ENCODE measurements at places on chromosomes 2 and 18.

GRCh38 chr2:172234716-172235691, 132.3 kb upstream of the DLX2 start:
- peak; percentile 34 for DNase-seq

- no peak for DNase-seq
Observed at GRCh38 chr2:39723946-39724827, 54.9 kb downstream of the THUMPD2 start.

GRCh38 chr2:98805412-98806171, 74.7 kb upstream of the MGAT4A start:
- no peak for DNase-seq

DNA sequence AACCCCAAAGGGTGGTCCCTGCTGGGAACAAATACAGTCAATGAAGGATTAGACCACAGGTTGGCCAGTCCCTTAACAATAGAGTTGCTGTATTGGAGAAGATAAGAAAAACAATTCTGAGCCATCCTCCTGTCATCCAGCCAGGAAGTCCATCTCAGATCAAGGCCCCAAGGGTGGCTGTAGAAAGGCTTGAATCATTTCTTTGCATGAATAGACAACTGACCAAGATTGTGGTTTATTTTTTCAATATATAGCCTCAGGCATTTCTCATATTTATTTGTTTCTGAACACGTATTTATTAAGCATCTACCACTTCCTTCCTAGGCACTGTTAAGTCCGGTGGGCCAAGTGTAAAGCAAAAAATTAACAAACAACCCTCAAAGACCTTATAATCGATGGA, 274.4 kb upstream of the SLC14A2 start:
- no peak for DNase-seq

DNA sequence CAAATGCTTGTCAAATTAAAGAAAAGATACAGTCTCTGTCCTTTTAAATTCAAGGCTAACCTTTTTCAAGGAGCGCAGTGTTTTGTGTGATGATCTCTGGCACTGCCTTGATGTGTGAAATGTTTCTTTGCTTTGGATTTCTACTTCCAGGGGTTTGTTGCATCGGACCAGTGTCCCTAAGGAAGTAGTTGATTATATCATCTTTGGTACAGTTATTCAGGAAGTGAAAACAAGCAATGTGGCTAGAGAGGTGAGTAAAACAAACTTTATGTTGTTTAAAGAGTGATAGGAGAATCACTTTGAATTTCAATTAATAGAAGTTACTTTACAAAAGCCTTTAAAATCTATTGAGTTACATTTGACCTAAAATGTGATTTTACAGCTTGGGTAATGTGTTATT, 28.8 kb downstream of the HADHB start:
- DNase-seq, result no peak

DNA sequence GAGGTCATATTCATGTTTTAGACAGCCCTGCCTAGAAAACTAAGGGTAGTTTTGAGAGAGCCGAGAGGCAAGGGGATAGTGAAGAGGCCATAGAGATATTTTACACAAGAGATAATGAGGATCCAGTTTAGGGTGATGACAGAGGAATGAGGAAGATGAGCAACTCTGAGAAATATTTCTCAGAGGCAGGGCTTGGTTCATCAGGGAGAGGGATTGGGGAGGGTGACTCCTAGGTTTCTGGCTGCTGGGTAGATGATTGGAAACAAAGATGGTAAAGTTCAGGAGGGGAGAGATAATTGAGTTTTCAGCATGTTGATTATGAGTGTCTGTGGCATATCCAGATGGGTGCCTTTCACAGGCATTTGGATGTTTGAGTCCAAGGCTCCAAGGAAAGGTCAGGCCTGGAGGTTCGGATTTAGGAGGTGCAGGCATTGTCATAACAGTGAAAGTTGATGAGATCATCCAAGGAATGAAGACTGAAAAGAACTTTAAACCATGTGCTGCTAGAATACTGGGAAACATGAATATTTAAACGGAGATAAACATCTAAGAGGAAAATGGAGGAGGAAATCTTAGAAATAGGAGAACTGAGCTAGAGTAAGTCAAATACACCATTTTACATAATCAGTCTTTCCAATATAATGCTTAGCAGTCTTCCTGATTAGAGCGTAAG, 7.4 kb downstream of the MYL12B start:
- no peak for DNase-seq

DNA sequence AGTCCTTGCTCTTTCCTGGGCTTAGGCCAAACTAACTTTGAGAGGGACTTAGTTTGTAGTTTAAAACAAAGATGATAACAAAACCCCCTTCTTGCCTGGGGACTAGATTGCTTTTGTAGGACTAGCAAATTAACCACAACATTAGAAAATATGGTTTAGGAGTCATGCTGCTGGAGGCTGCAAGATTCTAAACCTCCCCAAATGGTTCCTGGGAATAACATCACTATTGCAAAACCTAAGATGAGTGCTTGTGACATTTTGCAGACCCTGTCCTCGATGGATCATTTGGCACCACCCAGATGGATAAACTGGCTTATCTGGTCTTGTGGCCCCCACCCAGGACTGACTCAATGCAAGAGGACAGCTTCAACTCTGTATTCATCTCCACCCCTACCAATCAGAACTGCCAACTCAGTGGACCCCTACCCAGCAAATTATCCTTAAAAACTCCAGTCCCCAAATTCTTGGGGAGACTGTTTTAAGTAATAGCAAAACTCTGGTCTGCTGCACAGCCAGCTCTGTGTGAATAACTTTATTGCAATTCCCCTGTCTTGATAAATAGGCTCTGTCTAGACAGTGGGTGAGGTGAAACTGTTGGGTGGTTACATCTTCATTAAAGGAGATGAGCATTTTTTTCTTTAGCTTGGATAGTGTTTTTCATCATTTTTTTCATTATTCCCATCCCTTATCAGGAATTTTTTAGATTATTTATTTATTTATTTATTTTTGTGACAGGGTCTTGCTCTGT, 58.9 kb downstream of the SPTBN1 start:
- DNase-seq, result no peak

DNA sequence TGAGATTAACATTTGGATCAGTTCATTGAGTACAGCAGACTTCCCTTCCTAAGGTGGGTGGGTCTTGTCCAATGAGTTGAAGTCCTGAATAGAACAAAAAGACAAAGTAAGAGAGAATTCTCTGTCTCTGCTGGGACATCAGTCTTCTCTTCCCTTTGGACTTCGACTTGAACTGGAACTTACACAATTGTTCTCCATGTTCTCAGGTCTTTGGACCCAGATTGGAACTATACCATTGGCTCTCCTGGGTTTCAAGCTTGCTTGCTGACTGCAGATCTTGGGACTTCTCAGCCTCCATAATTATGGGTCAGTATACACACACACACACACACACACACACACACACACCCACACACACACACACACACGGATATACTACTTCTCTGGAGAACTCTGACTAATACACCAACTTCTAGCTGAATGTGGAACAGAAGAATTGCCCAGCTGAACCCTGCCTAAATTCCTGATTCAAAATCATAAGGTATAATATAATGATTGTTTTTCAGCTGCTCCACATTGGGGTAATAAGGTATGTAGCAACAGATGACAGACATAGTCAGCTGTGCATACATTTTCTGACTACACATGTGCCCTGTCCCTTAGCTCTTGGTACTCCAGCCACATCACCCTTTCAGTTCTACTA, 214.0 kb downstream of the TGIF1 start:
- DNase-seq, result no peak

- DNase-seq, result no peak
Observed at GRCh38 chr18:62682371-62682770, 33.0 kb upstream of the PHLPP1 start.

- no peak for DNase-seq
Observed at GRCh38 chr18:58394046-58394445, 234.8 kb downstream of the ALPK2 start.

GRCh38 chr2:100667801-100668200, 105.0 kb downstream of the PDCL3 start:
- no peak for DNase-seq

GRCh38 chr2:70009762-70010575, 48.5 kb upstream of the ASPRV1 start:
- DNase-seq, result no peak

DNA sequence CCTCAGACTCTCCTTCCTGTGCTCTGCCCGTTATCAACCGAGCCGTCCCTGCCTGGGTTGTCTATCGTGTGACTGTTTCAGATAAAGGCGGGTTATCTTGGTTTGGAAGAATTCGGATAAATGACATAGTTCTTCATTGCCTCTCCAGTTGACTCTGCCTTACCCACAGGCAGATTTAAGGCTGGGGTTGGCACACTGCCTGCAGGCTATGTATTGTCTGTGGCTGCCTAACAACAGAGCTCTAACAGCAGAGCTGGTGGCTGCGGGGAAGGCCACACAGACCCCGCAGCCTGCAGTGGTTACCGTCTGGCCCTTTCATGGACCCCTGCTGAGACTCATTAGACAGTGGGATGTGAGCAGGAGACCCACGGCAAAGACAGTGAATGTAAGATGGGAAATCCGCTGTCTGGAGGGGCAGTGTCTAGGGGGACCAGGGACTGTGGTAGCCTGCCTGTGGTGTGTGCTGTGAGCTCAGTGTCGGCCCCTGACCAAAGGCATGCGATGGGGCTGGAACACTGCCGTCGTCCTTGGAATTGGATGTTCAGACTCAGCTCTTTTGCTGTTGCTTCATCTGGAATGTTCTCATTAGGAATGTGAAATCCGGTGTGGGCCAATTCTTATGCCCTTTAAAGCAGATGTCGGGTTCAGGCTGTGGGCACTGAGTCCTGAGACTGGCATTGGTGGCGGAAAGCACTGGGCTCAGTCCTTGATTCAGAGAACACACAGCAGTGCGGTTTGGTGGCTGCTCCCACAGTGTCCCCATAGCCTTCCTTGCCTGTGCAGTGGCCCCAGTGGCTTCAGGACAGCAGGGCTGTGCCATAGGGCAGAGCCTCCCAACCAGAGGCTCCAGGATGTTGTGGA, 44.5 kb downstream of the SH3RF3 start:
- no peak for DNase-seq

DNA sequence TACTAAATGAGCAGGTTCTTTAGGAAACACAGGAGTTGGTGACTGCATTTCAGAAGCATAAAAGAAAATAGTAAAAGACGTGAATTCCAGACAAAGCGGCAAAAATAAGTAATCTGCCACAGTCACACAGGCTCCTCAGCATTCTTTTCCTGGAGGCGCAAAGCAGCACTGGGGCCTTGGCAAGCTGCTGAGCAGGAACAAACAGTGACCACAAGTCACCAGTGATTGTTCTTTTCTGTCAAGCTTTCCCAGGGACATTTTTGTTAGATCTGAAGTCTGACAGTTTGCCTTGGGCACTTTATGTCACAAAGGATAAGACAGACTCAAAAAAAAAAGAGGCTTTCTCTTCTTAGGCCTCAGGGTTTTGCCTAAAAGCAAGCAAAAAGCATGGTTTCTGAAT, 216.2 kb downstream of the CDH20 start:
- DNase-seq, result no peak

DNA sequence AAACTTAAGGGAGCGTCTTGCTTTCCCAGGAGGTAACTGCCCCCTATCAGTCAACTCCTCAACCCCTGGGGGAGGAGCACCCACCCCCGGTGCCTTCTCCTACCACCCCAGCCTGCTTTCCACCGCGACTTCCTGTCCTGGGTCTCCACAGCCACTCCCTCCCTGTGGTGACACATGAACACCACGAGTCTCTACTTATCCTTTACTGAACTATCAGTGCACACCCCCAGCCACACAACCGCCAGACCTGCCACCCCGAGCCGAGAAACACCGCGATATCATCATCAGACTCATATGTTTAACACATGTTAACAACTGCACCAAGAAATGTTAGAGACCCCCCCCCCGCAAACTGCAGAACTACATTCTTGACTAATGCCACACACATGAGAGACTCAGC, 43.3 kb downstream of the LONRF2 start:
- no peak for DNase-seq

GRCh38 chr2:239716536-239717318, 308.4 kb downstream of the NDUFA10 start:
- no peak for DNase-seq

- no peak for DNase-seq
Observed at GRCh38 chr2:101942851-101943250, 48.9 kb upstream of the IL1R2 start.

DNA sequence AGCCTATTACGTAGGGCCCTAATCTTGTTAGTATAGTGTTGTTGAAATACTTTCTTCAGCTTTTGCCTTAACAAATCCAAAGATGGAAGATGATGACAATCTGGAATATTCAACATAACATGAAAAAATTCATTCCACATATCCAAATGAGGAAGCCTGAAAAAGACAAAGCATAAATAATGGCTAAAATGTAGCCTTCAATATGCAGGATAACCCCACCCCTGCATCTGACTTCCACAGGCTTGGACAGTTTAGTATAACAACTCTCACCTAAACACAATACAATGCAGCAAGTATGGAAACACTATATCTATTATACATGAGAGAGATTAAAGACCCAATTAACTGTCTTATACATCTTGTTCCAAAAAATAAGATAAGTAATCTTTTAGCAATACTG, 39.9 kb downstream of the BUB1 start:
- no peak for DNase-seq

DNA sequence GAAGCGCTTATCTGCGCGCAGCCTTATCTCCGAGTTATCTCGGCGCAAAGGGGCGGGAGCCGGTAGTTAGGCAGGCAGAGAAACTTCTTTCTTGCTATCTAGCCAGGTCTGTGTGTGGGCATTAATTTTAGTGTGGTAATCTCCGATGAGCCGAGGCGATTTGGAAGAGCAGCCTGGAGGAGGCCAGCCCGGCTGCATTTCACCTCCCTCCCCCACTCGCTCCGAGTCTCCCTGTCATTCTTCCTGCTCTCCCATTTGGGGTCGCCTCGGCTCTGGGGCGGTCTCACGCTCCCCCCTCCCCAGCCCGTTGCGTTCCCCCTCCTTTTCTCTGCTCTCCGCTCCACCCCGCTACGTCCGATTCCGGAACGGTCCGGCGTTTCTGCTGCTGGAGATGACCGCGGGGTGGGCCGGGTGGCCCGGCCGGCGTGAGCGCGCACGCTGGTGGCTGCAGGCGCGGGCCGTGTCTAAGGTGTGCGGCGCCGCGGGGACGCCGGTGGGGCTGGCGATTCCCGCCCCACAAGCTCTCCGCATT, 566 bp downstream of the GATA6 start:
- DNase-seq, result no peak

DNA sequence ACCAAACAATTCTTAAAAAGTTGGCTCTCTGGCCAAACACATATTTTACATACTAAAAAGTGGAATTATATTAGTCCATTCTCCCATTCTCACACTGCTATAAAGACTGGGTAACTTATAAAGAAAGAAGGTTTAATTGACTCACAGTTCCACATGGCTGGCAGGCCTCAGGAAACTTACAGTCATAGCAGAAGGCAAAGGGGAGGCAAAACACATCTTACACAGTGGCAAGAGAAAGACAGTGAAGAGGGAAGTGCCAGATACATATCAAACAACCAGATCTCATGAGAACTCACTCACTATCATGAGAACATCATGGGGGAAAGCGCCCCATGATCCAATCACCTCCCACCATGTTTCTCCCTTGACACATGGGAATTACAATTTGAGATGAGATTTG, 42.6 kb downstream of the EDAR start:
- no peak for DNase-seq

DNA sequence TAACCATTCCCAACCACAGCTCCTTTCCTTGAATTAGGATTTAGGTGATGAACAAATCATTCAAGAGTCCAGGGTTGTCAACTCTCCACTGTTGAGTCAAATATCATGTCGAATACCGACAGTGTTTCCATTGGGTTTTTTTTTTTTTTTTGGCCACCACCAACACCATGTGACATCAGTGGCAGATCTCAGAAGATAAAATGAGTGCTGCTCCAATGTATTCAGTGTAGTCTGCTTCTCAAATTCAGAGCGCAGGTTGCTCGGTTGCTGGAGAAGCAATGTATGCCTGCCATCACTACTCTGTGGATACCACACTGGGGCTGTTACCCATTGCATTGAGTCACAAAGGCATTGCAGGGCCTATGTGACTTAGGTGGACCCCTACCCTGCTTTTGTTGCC, 10.8 kb upstream of the ATL2 start:
- no peak for DNase-seq

Data from activated CD4-positive, alpha-beta T cell treated with anti-CD3 and anti-CD28 coated beads for 4 hours (primary cell).